Activated CD8-positive, alpha-beta memory T cell treated with anti-CD3 and anti-CD28 coated beads, Interleukin-2, amount 50 U/mL, for 4 hours (primary cell): ENCODE measurements at places on chromosomes 6 and 20.

- no peak for DNase-seq
Observed at GRCh38 chr20:13778827-13779226, 5.9 kb downstream of the ESF1 start.

DNA sequence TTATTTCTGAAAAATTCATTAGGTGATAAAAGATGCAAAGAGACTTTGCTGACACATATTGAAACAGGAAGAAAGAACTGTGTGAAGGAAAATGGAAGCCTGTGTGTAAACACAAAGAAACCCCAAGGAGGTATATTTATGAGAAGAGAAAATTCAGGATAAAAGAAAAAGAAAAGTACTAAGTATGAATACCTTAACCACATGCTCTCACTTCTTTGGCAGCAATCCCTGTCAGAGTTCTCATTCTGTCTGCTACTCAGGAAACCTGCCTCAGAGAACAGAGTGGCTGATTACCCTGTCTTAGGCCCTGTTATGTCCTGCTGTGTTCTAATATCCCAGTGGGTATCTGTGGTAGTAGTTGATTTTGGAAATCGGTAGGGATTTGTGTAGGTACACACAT is 457.9 kb downstream of the TBC1D32 start:
- DNase-seq: no peak

- no peak for DNase-seq
Observed at GRCh38 chr6:131910219-131910589, 41.0 kb downstream of the CCN2 start.

- no peak for DNase-seq
Observed at GRCh38 chr6:17291778-17292177, 10.6 kb downstream of the RBM24 start.

- DNase-seq: peak; percentile 39
Observed at GRCh38 chr6:156866220-156867015, 89.2 kb downstream of the ARID1B start.

- DNase-seq: no peak
Observed at GRCh38 chr6:45677381-45678284, 299.9 kb upstream of the SUPT3H start.

DNA sequence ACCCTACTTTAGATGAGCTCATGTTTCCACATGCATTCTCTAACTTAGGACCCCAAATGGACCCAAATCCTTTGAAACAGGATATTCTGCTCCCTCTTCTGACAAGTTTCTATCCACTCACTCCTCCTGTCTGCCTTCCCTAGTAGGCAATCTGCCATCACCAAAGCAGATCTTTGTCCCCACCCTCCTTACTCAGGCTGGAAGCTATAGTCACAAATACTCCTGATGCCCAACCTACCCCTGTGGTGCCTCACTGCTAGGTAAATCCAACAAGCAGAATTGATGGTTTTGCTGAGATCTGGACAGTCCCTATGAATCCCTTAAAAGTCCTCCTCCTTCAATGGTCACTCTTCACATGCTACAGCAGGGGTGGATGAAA is 21.7 kb downstream of the ELOVL5 start:
- no peak for DNase-seq

GRCh38 chr6:25703005-25703404 is 51.0 kb downstream of the SCGN start:
- DNase-seq: no peak

DNA sequence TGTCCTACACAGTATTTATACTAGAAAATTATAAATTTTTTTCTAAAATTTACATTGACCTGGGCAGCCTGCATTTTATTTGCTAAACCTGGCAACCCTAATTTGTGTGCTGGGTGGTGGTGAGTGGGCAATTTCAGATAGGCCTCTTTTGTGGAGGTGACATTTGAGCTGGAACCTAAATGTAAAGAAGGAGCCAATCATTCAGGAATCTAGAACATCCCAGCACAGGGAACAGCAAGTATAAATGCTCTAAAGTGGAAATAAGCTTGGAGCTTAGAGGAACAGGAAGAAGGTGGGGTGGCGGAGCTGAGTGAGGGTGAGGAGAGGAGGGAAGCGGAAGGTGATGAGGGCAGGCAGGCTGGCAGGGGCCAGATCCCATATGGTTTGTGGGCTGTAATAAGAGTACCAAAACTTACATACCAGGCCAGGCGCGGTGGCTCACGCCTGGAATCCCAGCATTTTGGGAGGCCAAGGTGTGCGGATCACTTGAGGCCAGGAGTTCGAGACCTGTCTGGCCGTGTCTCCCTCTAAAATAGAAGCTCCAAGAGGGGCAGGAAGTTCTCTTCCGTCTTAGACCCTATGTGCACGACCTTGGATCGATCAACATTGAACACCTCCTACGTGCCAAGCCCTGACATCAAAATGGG is 549 bp upstream of the CSE1L start:
- no peak for DNase-seq

DNA sequence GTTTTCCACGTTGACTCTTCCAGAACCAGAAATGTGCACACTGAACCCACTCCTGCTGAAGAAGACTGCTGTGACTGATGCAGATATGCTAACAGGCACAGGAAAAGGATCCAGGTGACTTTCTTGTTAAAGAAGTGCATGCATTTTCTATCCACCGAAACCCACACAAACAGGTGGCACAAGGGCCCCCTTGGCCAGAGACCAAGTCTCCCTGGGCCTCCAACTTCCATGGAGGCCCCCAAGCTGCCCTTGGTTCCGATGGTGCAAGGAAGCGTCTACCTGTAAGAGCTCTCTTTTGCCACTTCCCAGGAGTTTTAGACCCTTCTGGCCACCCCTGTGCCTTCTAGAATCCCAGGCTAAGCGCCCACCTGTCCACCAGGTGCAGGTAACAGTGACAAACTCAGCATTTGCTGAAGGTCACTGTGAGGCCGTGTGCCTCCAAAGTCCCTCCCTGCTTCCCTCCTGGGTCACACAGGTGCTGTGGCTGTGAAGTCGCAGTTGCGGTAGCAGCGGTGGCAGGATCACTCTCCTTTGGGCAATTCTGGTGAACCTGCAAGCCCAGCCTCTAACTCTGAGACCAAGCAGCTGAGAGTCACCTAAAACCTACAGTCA is 134.8 kb downstream of the PXDC1 start:
- DNase-seq: no peak

DNA sequence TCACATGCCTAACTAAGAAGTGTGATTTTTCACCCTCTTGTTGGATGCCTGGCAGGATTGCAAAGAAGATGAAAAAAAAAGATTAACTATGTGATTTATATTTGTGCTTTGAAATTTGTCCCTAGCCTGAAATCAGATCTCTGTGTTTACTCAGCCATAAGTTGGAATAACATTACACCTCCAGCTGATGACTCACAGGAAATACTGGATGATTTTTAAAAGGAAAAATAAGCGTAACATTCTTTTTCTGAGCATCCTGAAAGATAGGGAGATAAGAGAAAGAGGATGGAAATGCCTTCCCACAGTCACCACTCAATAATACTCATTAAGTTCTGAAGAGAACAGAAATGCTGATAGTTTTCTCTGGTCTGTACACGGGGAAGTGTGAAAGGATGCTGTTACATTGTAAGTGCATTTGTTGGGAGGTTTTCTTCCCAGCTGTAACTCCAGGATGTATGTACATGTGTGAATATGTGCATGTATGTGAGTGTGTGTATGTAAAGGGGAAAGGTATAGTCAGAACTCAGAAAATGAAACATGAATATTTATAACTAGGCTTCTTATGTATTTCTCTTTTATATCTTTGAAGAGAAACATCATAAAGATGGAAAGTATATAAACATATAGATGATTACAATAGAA is 37.4 kb upstream of the RIPPLY2 start:
- no peak for DNase-seq

- DNase-seq: no peak
Observed at GRCh38 chr6:90494067-90494780, 92.6 kb downstream of the MAP3K7 start.

DNA sequence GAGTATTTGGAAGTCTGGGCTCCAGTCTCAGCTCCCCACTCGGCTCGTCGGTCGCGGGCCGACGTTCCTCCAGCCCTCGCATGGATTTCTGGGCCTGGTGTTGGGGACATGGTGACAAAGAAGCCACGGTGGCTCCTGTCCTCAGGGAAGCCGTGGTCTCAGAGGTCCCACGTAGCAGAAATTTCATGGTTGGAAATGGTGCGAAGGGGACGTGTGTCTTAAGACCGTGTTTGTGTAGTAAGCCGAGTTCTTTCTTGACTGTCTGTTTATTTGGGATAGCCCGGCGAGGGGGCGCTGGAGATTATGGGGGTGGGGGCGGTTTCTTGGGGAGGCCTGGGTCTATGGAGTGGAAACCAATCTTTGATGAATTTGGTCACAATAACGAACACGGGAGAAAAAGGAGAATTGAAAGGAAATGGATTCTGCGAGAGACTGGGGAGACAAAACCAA is 23.5 kb upstream of the MAP3K7 start:
- DNase-seq: no peak

DNA sequence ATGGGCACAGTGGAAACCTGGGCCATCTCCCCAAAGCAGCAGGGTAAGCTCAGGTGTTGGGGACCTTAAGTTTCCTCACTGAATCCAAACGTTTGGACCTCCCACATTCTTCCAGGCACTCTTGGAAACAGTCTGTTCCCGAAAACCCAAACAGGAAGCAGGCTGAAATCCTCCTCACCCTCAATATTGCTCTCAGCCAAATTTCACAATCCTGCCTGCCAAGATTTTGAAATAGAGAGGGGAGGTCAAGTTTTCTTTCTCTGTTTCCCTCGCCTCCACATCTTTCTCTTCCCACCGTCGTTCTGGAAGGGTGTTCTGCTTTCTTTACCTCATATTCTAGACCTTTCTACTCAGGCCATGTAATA is 392.0 kb upstream of the SASH1 start:
- DNase-seq: no peak

- DNase-seq: no peak
Observed at GRCh38 chr6:87473419-87473903, 687 bp downstream of the SLC35A1 start.

DNA sequence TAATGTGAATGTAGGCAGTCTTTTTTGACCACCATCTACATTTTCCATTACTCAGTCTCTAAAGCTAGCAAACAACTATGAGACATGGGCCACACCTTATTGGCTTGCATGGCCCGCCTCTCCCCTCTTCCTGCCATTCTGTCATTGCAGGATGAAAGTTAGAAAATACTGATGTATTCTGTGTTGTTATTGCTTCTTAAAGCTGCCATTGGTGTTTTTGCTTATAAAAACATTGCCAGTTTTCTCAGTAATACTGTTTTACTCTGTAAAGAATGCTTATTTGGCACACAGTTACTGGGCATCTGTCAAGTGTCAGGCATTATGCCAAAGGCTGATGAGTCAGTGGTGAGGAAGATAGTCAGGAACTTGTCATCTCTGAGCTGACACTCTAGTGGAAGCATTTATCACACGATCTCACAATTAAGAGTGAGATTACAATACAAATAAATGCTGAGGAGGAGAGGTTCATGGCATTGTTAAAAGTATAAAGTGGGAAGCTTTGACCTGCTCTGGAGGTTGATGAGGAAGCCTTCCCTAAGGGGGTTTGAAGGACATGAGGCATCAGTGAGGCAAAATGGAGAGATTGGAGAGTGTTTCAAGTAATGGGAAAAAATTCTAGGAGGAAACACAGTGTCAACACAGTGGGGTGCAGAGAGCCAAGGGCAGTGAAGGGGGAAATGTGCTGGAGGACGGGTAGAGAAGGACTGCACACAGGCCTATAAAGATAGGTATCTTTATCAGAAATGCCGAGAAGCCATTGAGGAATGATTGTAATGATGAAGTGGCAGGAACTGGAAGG is 14.7 kb downstream of the KLHL32 start:
- no peak for DNase-seq

DNA sequence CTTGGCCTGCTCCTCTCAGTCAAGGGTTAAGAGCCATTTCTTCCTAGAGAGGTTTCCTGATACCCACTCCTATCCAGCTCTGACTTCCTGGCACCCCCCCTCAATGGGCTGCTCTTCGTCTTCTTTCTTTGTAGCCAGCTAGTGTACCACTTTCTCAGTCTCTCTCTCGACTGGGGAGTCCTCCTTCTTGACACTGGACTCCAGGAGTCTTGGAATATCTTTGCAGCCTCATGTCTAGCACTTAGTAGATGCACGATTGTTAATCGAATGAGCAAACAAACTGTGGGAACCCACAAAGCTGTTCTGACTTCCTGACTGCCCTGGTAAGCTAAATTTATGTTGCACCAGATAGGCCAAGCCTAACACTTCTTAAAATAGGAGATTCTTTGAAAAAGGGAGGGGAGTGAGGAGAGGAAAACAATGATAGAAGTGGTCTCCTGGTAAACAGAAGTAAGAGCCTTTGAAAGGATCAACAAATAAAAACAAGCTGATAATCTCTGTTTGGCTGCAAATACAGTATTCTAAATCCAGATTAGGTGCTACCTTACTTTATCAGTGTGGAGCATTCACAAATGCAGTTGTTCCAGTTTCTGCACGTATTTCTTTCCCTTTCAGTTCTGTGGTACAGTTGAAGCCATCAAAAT is 160.1 kb upstream of the CITED2 start:
- no peak for DNase-seq

DNA sequence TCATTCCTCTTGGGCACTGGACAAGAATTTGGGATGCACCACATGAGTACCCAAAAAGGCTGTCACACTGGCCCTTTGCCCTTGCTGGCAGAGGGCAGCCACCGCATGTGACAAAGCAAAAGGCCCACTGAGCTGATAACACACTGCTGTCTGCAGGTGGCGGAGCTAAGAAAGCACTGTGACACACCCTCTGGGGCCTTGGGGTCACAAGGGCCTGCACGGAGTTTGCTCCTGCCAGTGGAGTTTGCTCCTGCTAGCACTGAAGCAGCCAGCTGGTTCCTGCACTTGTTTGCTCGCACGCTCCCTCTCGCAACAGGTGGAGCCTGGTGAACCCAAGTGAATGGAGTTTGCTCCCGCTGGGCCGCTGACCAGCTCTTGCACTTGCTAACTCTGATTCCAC is 132.6 kb downstream of the LCA5 start:
- DNase-seq: no peak

DNA sequence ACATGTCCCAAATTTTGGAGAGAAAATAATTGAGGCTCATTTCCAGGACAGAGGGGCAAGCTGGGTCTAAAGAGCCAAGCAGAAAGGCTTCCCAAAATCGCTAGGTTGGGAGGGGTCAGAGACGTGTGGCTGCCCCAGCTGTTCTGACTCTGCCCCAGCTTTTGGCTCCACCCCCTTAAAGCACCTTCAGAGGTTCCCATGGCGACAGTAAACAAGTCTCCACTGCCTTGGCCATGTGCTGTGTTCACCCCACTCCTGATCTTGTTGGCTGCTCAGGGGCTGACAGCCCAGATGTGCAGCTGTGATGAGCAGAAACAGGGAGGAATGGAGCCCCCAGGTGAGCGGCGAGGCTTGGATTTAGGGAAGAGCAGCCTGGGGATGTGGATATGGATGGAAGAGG is 72.8 kb upstream of the SPTLC3 start:
- no peak for DNase-seq

- no peak for DNase-seq
Observed at GRCh38 chr6:40343877-40344565, 243.1 kb downstream of the LRFN2 start.

- DNase-seq: no peak
Observed at GRCh38 chr6:137547186-137547585, 53.0 kb upstream of the OLIG3 start.

DNA sequence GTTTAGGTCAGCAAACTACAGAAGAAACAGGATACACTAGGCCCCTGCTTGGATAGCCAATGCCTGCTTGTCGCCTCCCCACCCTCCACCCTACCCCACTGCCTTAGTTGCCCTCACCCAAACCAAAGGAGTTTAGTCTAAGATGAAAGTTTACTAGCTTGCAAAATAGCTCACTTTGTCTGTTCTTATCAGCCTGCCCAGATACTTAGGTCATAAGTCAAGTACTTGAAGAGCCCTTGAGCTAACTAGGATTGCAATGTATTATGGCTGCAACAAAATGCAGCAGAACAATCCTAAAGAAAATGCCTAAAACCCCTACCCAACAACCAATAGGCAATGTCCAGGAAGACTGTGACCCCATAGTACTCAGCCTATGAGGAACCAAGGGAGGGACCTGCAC is 7.3 kb upstream of the ENTPD6 start:
- DNase-seq: no peak
